ENCODE measurements at places on chromosomes 12 and 14.

DNA sequence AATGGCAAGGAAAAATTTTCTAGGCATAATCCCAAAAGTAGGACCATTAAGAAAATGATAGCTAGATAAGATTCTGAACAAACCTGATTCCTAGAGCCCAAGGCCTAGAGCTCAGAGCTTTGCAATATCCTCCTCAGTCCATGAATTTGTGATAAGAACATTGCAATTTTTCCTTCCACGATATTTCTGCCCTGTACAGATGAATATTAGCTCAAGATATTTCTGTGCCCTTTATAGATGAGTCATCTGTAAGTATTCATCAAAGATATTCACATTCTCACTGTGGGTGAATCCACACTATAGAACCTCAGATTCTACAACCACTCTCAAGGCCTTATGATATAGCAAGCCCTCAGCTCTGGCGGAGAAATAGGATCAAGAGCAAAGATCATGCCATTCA, 37.5 kb downstream of the EAPP start:
- no peak for DNase-seq

- DNase-seq = no peak
Observed at GRCh38 chr14:70018713-70019211, 139.5 kb downstream of the SMOC1 start.

GRCh38 chr12:15863984-15864383, 18.2 kb upstream of the STRAP start:
- DNase-seq = no peak

DNA sequence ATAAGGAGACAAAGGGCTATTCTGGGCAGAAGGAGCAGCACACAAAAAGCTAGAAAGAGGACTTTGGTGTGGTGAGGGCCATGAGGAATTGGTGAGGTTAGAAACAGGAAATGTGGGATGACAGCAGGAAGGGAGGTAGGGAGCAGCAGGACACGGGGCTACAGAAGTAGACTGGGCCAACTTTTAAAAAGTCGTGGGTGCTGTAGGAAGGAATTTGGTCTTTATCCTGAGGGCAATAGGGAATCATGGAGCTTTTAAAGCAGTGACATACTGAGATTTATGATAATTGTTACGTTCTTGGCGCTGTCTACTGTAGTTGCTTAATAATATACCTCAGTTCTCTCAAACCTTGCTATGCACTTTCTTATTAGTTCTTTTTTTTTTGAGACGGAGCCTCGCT, 8.2 kb upstream of the CHURC1 start:
- no peak for DNase-seq

DNA sequence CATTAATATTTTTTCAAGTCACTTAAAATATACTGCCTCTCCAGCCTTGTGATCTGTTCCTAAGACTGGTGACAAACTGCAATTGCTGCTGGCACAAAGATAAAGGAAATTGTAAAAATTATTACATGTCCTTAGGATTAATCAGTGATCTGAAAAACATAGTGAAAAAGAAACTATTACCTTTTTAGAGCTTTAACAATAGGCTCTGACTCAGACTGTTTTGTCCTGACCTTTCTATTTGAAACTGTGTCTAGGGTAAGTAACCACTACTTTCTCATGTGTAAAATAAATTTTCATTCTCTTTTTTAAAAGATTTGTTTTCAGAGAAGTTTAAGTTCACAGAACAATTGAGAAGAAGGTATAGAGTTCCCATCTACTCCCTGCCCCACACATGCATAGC, 80.4 kb upstream of the CLEC14A start:
- no peak for DNase-seq

GRCh38 chr12:102300824-102301461, 103.3 kb upstream of the PMCH start:
- DNase-seq = no peak

- DNase-seq = no peak
Observed at GRCh38 chr12:114976959-114977358, 293.0 kb upstream of the TBX3 start.

DNA sequence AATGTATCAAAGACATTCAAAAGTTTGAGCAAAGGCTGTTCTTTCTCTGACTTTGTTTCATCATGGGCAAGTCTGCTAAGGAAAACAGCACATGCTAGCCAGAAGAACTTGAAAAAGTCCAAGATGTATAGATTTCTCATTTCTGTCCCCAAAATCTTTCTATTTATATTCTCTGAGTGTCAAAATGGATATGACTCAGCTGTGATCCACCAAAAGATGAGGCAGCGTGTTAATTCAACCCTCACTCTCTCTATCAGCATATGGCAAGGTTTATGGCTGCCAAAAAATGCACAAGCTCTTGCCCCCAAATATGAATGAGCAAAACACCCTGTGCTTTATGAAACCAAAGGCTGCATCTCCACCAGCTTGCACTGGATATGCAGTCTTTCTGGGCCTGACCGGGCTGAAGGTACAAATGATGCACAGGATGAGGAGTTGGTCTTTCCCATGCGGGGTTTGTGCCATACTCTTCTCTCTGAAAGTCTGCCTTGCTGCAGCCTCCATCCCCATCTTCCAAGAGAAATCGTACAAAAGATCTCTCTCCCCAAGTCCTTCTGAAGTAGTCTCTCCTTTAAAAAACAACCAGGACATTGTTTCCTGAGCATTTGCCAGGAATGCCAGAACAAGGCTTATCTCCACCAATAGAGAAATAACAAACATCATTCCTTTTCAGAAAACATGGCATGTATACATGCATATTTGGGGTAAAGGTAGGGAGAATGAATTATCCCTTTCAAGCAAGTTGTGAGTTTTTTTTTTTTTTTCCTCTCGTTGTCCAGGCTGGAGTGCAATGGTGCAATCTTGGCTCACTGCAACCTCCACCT, 203.4 kb downstream of the TMX1 start:
- DNase-seq = no peak

DNA sequence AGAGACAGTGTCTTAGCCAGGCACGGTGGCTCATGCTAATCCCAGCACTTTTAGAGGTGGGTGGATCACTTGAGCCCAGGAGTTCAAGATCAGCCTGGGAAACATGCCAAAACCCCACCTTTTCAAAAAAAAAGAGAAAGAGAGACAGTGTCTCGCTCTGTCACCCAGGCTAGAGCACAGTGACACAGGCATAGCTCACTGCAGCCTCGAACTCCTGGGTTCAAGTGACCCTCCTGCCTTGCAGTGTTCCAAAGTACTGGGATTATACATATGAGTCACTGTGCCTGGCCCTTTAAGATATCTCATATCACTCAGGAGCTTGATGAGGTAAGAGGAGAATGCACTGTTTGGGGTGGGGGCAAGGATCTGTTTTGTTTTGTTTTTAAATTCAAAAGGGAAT, 48.1 kb upstream of the LTBP2 start:
- no peak for DNase-seq

GRCh38 chr14:85350667-85351066, 179.3 kb upstream of the FLRT2 start:
- no peak for DNase-seq

GRCh38 chr12:89791286-89791685, 82.6 kb upstream of the ATP2B1 start:
- no peak for DNase-seq

GRCh38 chr12:115763376-115763775, 514.1 kb downstream of the MED13L start:
- DNase-seq = no peak

DNA sequence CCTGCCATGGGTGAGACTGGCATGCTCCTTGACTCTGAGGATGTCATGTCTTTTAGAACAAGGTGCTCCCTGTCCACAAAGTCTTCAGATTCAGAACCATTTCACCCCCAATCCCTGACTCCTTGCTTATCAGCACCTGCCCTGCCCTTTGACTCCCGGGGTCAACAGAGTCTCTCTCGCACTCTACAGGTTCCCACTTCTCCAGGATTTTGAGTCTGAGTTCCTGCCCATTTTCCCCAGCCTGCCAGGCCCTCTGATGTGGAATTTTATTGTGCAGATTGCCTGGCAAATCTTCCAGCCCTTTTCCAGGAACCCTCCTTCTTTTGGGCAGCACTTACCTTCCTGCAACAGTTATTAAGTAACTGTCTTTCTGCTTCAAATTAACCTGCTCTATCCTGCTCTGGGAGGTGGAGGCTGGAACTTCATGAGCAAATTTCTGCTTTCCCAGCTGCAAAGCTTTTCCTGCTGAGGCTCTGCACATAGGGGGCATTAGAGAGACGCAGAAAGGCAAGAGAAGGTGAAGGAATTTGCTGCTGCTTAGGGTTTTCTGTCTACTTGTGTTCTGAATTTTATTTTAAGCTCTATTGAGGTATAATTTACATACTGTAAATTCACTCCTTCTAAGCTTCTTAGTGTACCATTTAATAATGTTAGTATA, 259.1 kb downstream of the PCNX1 start:
- no peak for DNase-seq

DNA sequence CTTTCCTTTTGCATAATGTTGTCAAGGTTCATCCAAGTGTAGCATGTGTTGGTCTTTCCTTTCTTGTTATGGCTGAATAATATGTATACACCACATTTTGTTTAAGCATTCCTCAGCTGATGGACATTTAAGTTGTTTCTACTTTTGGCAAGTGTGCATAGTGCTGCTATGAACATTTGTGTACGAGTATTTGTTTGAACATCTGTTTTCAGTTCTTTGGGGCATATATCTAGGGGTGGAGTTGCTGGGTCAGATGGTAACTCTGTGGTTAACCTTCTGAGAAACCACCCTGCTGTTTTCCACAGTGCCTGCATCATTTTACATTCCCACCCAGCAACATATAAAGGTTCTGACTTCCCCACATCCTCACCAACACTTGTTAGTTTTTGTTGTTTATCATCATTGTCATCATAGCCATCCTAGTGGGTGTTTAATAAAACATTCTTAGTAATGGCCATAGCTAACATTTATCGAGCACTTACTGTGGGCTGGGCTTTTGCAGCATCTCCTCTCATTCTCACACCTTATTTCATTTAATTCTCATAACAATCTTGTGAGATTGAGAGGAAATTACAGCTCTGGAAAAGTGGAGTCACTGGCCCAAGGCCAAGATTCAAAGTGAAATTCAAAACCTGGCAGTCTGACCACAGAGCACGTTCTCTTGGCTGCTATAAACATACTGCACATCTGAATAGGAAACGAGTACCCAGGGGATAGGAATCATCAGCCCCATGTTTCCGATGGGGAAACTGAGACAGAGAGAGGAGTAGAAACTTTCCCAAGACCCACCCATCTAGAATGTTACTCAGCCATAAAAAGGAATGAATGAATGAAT, 193.6 kb downstream of the KSR2 start:
- DNase-seq = no peak

GRCh38 chr12:107749083-107749482, 11.9 kb downstream of the PRDM4 start:
- DNase-seq = no peak

DNA sequence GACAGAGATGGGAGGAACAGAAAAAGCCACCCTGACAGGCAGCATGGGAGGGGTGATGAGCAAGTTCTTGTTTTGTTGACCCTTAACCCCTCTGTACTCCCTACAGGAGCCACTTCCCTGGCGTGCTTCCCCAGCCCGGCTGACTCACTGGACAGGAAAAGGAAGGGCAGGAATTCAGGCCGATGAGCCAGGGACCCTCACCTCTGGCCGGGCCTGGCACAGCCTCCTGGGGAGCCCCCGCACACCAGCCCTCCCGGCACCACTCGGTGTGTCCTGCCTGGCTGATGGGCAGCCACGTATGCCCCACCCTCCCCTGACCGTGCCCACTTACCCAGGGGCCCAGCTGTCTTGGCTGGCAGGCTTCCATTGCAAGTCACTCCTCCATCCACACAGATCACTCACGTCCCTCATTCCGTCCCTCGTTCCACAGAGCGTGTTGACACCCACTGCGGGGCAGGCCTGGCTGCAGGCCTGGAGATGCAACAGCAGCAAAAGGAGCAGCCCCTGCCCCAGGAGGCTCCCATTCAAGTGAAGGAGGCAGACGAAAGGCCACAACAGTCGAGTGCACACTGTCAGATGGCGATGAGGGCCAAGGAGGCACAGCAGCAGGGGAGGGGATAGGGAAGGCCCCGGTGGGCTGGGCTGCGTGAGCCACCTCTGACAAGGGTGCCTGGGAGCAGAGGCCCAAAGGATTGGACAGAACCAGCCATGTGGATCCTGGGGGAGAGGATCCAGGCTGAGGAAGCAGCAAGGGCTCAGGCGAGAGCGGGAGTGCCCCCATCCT, 19.7 kb upstream of the CD9 start:
- DNase-seq = no peak
